ENCODE measurements at places on chromosomes 2 and 18.

GRCh38 chr2:115580784-115581183 lies 1138.3 kb downstream of the DPP10 start:
- no peak for DNase-seq

- no peak for DNase-seq
Measured at GRCh38 chr2:191178806-191179514, 28.2 kb upstream of the STAT4 start.

- no peak for DNase-seq
Measured at GRCh38 chr2:7013471-7014160, 96.4 kb downstream of the RNF144A start.

DNA sequence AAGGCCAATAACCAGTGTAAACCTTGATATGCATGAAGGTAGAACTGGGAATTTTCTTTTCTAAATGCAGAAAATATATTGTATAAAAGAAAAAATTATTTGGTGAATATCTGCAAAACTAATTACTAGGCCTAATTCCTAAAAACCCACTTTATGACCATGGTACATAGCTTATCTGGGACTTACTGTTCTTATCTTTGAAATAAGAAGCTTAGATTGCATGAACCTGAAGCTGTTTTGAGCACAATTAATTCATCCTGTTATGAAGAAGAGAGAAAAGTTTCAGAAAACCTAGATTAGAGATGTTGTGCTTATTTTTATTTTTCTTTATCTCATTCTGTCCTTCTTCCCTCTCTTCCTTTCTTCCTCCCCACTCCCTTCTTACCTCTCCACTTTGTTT lies 235.0 kb downstream of the GULP1 start:
- DNase-seq = no peak

DNA sequence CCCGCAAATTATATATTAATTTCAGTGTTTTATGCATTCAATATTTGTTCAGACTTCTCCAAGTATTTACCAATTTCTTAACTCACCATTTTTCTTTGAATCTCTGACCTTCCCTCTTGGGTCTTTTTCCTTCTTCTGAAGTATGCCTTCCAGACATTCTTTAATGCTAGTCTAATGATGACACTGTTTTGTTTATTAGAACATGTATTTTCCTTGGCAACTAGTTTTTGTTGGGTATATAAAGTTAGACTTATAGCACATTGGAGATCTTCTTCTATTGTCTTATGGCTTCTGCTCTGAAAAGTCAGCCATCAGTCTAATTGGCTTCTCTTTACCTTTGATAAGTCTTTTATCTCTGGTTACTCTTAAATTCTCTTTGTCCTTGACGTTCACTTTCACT lies 423.2 kb upstream of the NRP2 start:
- no peak for DNase-seq

DNA sequence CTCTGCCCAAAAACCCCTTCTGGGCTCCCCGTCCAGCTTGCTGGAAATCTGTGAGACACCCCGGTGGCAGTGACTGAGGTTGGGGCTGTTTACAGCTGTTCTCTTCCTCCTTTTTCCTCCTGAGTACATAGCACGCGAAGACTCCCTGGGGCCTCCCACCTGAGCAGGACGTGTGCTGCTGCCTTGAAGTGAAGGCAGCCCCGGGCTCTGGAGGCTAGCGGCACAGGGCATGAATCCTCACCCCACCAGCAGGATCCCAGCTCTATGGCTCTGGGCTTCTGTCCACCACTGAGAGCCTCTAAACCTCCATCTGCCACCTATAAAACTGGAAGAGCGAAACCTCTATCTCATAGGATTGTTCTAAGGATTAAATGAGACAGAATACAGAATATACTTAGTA lies 182.5 kb downstream of the TMEM163 start:
- no peak for DNase-seq

DNA sequence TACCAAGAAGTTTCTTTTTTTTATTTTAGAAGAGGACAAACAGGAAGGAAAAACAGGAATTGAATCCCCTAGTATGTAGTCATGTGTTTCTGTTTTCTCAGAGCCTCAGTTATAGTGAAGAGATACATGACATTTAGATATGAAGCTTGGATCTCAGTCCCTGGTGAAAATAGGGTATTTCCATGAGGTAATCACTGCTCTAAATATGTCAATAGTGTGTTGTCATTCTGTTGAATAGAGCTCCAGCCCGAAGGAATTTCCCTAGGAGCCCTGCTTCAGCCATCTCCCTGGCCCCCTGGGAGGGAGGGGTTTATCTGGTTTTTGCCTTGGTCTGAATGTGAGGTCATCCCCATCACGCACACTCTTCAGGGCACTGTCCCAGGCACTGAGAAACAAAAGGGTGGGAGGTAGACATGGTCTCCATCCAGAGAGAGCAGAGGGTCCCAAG lies 47.1 kb upstream of the REL start:
- DNase-seq = no peak

GRCh38 chr18:63889626-63890025 lies 2.1 kb downstream of the SERPINB2 start:
- no peak for DNase-seq

GRCh38 chr18:48902856-48903601 lies 47.7 kb downstream of the SMAD7 start:
- no peak for DNase-seq

GRCh38 chr18:39951142-39951720 lies 2003.8 kb upstream of the PIK3C3 start:
- DNase-seq = no peak

DNA sequence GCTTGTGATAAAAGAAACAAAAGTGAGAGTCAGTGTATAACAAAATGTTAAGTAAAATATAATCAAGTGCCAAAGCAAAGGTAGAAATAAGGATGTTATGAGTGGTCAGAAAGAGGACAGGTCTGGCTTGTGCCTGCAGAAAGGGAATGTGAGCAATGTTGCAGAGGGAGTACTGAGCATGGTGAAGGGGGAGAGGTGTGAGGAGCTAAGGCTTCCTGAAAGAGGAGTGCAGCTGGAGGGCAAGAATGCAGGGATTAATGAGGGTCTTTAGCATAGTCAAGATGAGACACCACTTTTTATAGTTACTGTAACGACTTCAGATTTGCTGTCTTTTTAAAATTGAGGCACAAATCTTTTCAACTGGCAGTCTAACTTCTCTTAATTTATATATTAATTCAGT lies 22.0 kb upstream of the FIGN start:
- no peak for DNase-seq

DNA sequence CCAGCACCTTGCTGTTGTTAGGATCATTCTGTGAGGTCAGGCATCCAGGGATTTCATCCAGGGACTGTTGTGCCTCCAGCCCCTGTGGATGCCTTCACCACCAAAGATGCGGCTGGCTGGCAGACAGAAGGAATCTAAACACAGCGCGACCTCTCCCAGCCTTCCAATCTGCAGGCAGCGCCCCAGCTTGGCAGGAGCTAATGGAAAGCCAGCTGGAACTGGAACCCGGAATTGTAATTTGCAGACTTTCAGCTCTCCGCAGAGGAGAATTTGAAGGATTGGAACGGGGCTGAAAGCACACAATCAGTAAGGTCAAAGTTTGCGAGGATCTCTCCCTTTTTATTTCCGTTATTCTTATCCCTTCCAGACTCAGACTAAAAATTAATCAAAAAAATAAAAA lies 127.8 kb downstream of the TRIB2 start:
- DNase-seq = no peak

GRCh38 chr2:211070547-211070946 lies 514.1 kb downstream of the CPS1 start:
- DNase-seq = no peak

GRCh38 chr2:69164061-69164778 lies 151.2 kb downstream of the ANTXR1 start:
- DNase-seq = no peak

GRCh38 chr18:24118750-24119577 lies 19.9 kb upstream of the CABYR start:
- DNase-seq = peak; percentile 49

- peak; percentile 21 for DNase-seq
Measured at GRCh38 chr2:240462073-240462706, 26.7 kb downstream of the GPC1 start.

GRCh38 chr18:48743886-48744285 lies 205.1 kb downstream of the CTIF start:
- no peak for DNase-seq

DNA sequence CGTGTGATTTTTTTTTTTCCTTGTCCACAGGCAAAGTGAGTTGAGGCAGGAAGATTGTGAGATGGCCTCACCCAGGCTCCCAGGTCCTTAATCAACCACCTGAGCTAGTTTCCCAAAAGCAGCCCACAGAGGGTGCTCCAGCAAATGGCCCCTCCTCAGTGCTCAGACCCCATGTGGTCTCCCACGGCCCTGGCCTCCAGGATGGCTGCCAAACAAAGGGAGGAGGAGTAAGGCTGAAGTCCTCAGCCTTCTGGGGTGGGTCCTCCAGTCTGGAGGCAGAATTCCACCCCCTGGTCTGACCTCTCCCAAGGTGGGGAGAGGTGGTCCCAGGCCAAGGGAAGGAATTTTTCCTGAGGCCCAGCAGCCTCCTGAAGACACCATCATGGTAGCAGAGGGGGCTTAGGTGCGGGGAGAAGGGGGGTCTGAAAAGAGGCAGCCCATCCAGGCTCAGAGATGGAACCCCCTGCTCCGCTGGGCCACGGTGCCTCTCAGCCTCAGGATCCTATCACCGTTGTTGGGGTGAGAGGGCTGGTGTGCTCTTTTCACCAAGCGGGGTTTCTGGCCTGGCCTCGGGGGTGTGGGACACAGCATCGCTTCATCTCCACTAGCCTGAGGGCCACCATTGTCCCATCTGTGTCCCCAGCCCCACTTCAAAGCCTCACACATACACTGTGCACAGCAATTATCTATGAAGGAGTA lies 2.3 kb downstream of the NGEF start:
- no peak for DNase-seq

- no peak for DNase-seq
Measured at GRCh38 chr2:222108957-222109585, 189.7 kb downstream of the PAX3 start.

DNA sequence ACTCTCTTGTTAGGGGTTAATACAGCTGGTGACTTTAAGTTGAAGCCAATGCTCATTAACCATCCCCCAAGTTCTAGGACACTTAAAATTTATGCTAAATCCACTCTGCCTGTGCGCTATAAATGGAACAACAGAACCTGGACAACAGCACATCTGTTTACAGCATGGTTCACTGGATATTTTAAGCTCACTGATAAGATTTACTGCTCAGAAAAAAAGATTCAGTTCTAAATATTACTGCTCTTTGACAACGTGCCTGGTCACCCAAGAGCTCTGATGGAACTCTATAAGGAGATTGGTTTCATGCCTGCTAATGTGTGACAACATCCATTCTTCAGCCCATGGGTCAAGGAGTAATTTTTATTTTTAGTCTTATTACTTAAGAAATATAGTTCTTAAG lies 27.5 kb downstream of the RNF103 start:
- no peak for DNase-seq

- no peak for DNase-seq
Measured at GRCh38 chr18:7977897-7978296, 410.8 kb downstream of the PTPRM start.

- DNase-seq = no peak
Measured at GRCh38 chr2:99403524-99403923, 66.3 kb downstream of the EIF5B start.

DNA sequence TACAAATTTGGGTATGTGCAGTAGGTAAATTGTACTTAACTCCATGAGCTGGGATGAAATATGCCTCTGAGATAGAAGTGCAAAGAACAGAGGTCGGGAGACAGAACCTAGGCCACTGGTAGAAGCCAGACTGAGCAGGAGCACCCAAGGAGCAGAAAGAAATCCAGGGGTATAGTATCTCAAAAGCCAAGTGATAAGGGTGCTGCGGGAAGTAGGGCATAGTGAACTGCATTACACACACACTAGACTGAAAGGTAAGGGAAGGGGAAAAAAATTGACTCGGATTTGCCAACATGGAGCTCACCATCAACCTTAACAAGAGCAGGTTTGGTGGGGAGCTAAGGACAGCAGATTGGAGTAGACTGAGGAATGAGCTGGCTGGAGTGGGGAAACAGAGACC lies 89.3 kb upstream of the TMEM247 start:
- DNase-seq = no peak

- DNase-seq = no peak
Measured at GRCh38 chr2:83650161-83650560, 808.9 kb downstream of the SUCLG1 start.

- DNase-seq = no peak
Measured at GRCh38 chr2:197677056-197677455, 1.7 kb upstream of the RFTN2 start.

- no peak for DNase-seq
Measured at GRCh38 chr2:208542465-208543041, 136.0 kb downstream of the PTH2R start.

- no peak for DNase-seq
Measured at GRCh38 chr2:211512806-211513205, 956.4 kb downstream of the CPS1 start.

GRCh38 chr2:181517685-181518301 lies 60.6 kb downstream of the ITGA4 start:
- no peak for DNase-seq

DNA sequence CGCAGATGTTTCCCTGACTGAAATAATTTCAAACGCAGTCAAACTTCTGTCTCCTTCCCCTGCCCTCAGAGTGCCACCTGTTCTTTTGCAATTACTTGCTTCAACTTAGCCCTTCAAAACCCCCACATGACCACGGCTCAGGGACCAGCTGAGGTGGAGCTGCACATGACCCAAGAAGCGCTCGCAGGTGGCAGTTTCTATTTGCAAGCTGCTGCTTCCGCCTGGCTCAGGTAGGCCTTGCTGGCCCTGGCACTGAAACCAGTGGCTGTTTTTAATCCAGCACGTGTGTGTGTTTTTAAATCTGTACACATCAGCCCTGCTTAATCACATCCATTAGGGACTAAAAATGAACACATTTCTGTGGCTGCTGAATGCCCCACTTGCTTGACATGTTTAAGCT lies 95.3 kb downstream of the CCDC93 start:
- DNase-seq = no peak

DNA sequence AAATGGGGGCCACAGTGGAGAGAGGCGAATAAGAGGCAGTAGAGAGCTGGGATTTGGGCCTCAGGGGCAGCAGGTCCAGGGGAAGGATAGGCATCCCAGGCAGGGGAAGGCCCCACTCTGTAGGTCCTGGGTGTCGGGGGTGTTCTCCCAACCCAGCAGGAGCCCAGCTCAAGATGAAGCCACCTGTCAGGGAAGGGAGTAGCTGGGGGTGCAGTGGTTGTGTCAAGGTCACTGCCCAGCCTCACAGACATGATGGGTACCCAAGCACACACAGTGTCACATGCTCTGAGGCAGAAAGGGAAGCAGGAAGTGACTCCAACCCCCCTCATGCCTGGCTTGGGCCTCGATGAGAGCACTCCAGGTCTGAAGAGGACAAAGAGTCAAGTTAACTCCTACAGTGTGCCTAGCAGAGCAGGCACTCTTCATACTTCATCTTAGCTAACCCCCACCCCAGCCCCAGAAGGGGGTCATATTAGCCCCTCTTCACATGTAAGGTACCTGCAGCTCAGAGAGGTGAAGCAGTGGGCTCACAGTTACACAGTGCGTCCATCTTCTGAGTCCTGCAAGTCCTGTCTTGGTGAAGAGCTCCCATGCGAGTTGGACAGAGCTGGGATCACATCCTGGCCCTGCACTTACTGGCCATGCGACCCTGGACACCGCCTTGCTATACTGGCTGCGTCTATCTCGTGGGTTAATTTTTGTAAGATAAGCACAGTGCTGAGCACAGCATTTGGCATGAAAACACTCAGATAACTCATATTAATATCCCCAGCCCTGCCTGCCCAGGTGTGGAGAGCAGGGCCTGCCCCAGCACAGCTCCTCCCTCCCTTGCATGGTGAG lies 72.6 kb upstream of the DAPL1 start:
- DNase-seq = no peak
